NCI-H345 (cell line): ENCODE measurements at places on chromosomes 3 and 15.

- no peak for DNase-seq
Measured at GRCh38 chr15:77017761-77018720, 23.1 kb downstream of the PSTPIP1 start.

DNA sequence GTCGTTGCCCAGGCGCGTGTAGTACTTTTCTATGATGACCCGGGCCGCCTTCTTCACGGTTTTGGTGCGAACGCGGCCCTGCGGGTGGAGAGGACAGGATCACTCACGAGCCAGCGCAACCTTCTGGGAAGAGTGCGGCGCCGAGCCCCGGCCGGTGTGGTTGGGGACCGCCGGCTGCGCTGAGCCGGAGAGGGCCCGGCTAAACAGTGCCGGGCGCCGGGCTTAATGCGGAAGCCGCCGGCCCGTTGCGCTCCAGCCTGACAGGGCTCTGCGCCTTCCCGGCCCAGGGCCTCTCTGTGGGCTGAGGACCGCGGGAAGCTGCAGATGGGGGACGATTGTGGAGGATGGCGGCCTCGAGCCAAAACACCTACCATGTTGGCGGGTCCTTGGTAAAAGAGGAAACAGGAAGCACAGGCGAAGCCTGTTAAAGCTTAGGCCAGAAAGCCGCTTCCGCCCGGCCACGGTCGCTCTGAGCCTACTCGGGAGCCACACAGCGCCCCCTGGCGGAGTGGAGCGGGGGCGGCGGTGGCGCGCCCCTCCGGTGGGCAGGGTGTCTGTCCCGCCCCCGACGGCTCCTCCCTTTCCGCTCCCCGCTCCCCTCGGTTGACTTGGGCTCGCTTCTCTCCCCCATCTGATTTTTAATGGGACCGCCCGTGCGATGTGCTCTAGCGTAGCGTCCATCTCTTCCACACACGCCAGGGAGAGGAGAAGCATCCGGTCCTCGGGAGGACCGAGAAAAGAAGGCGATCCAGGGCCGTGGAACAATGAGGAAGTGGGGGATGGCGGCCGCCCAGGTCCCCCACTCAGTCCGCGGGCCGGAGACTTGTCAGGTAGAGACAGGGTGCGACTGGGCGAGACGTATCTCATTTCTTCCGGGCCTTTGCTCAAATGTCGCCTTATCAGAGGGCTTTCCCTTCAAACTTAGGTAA is at the start of gene RPS17:
RPS17 (minus strand) TSS at position 403 of the 929 bp plus-strand sequence; CDS start at position 374, 29 bp downstream.
- DNase-seq = no peak

DNA sequence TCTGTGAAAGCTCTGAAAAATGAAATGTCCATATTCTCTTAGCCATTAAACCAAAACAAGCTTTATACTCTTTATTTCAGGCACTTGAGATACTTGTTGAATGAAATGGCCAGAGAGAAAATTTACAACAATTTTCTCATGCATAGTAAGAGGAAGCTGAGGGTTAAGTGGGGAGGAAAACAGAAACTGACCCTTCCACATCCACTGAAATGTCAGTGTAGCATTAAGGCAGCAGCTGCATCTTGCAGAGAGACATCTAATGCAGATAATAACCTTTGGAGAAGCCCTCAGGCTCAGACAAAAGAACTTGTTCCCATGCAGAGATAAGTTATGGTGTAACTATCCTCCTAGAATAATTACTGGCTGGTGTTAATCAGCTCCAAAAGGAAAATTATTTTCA is 34.0 kb downstream of the ZDHHC23 start:
- DNase-seq = no peak

GRCh38 chr3:173742491-173742890 is 344.9 kb downstream of the NLGN1 start:
- no peak for DNase-seq

- DNase-seq = no peak
Measured at GRCh38 chr3:149609595-149609994, 48.2 kb downstream of the WWTR1 start.

DNA sequence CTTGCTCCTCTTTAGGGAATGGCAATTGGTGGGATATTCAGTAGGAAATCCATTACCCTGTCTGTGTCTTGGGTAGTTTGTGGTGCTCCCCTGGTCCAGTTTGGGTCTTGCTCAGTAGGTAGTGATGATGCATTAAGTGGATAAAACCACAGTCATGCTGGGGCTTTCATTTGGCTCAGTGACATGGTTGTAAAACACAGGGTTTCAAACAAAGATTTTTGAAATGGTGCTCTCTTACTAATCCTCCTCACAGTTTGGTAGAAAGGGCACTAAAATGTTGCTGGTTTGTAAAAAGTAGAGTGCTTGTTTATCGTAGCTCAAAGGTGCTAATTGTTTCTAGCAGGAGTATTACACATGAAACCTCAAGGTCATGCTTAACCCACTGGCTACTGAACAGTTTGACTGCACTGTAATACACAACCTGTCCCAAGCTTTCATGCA is 22.9 kb downstream of the BBX start:
- DNase-seq = no peak

DNA sequence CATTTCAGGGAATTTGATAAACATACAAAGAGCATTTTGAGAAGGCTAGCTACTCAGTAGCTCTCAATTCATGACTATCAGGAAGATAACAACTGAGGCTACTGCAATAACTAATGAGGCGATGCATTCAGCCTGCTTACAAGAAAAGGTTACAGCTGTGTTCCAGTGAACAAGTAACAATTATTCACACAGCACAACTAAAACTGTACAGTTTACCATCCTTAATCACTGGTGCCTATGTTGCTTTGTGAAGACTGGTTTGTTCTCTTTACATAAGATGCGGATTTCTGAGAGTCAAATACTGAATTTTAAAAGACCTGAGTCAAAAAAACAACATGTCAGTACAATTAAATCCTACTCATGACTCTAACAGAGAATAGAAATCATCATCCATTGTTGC is 526.3 kb downstream of the OTOL1 start:
- no peak for DNase-seq

DNA sequence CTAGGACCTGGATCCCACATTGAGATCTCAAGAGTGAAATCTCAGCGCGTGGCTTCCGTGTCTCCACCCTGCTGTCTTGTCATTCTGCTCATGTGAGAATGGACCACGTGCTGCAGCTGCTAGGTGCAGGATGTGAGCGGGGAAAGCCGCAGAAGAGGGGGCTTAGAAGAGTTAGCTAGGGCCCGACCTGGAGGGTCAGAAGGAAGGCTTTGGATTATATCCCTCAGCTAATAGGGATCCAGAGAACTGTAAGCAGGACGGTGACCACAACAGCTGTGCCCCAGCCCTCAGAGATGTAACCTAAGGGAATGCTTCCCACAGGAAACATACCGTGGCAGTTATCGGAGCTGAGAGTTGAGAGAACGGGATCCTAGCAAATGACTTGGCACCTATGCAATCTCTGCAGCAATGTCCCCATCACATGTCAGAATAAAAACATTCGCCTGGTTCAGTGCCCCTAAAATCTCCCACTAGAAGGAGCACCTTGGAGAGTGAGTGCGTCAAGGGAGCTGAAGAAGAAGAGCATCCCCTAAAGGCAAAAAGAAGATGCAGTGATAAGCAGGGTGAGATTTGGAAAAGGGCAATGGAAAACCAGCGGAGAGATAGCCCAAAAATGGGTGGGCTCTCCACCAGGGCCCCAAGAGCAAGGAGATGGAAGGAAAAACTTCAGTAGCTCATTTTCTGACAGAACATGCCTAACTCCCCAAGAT is 76.9 kb upstream of the ST8SIA2 start:
- no peak for DNase-seq
